ENCODE measurements at places on chromosomes 6 and 20.

DNA sequence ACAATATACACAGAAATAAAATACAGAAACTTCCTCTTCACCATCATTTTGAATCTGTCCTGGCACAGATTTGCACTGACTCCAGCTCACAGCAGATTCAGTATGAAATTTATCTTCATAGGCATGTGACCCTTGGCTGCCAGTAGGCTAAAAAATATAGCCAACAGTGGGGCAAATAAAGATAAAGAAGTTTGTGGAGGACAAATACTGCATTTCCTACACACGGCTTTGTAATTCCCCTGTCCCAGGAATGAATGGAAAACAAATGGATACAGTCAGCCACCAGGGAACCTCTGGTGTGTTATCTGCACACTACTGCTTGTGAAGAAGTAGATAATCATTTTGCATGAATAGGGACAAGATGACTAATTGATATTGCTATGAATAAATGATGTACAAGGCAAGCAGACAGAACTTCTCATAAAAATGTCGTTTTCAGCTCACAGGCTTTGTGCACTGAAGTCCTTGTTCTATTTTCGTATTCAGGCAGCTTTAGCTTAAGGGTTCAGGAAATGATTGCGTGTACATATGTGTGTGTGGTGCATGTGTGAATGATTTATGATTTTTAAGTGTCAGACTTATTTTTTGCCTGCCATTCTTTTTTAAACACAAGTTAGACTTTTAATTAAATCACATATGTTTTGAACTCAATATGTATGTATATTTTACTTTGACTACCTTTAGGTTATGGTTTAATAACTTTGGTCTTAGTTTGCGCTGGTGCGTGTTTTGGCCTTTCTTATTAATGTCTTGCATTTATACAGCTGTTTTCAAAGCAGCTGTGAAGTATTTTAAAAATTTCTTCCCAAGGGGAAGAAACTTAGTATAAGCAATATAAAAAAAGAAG, 543.8 kb upstream of the JAG1 start:
- no peak for DNase-seq

DNA sequence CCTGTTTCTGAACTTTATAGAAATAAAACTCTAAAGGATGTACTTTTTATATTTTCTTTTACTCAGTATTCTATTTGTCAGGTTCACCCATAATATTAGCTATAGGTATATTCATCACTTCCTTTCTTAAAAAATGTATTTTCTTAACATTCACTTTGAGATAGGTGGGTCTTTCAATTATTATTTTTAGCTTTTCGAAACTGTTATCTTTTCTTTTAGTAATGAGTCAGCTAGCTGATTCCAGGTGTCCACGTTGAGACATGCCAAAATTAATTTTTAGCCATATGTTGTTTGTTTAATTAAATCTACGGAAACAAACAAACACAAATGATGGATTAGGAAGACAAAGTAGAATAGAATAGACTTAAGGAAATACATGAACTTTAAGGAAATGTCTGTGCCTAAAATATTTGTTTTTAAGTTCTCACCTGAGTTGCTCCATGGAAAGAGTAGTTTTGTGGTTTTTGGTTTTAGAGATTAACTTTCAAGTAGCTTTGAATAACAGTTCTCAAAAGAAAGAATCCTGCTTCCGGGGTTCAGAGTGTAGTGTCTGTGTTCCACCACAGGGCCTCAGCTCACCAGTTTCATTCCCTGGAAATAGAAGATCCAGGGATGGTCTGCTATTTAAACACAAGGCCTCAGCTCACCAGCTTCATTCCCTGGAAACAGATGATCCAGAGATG, 435.0 kb downstream of the HAO1 start:
- DNase-seq: no peak

DNA sequence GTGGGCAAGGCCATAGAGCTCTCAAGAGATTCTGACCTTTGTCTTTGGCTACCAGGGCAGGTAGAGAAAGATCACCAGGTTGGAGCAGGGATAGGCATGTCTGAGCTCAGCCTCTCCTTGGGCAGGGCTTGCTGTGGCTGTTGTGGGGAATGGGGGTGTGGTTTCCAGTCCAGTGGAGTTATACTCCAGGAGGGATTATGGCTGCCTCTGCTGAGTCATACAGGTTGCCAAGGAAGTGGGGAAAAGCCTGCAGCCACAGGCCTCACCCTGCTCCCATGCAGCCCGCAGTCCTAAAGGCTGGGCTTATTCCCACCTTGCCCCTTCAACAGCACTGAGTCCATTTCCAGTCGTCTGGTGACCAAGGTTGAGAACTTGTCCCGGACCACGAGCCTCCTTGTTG, 21.9 kb downstream of the MEP1A start:
- DNase-seq: no peak

DNA sequence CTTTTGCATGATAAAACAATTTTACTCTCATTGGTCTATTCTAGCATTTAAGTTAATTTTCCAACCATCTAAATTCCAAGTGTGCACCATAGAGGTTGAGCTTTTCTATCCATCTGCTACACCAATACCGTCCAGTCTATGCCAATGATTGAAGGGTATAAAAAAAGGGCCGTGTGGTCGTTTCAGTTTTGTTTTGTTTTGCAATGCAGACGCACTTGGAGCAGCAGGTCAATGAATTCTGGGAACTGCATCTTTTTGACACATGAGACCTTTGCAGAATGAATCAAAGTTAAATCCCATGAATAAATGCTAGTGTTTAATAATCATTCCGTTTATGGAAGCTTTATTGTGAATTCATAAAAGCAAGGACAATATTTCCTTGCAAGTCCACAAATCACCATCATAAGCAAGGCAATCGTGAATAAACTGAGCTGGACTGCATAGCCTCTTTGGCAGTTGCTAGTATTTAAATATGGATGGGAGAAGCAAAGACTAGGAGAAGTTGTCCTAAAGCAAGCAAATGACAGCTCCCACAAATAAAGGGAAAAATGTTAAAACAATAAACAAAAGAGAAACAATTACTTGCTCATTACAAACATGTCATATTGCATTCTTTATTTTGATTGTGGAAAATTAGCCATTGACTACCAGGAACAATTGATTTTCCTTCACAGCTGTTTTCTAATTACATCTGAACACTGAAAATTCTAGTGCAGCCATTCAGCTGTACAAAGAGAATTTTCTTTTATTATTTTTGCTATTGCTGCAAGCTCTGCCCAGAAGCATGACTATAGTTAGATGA, 649.7 kb upstream of the GJE1 start:
- no peak for DNase-seq

DNA sequence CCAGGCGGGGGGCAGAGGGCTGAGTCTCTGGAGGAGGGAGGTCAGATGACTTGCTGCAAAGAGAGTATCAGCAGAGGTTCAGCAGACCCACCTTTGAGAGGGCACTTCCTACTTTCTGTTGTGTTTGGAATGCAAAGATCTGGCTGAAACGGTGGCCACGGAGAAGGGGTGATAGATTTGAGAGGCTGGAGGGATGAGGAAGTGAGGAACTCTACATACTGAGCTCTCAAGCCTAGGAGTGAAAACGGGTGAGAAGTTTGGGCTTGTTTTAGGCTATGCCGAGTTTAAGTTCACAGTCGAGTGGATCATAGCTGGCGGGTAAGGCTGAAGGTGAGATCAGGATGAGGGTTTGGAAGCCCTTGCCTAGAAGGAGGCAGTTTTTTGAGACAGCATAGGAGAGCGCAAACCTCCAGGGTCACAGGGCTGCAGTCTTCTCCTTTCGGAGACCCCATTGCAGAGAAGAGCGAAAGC, 477 bp upstream of the ITPA start:
- DNase-seq: no peak

DNA sequence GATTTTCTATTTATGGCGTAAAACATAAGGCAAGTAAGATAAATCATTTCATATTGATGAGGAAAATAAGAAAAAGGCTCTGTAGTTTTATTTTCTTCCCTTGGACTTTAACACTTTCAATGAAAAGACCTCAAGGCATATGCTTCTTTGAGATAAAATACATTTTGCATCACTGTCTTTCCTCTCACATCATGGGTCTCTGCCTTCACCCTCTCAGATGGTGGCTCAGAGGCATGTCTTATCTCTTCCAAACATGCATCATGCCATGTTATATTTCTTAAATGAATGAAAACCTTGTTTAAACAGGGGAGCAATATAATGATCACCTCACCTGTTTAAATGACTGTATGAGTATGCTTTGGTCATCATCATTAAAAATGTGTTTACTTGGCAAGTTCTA, 59.3 kb downstream of the PRL start:
- DNase-seq: no peak

GRCh38 chr6:49551866-49552129, 1.3 kb downstream of the C6orf141 start:
- no peak for DNase-seq

DNA sequence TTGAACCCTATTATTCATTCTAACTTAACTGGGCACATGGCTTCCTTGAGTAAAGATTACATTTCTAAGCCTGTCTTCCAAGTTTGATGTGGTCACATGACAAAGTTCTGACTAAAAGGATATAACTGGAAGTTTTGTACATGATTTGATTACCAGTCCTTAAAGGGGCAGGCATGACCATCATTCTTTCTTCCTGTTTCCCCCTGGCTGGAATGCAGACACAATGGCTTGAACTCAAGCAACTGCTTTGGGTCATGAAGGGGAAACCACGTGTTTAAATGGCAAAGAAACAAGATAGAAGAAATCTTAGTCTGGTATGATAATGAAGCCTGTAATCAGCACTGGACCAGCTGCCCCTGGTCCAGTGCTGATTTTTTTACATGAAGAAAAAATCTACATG, 15.6 kb upstream of the SHLD1 start:
- DNase-seq: no peak

GRCh38 chr20:61856626-61857413, 208.9 kb downstream of the TAF4 start:
- DNase-seq: no peak

- no peak for DNase-seq
Observed at GRCh38 chr6:7267466-7268091, 45.4 kb downstream of the SSR1 start.

GRCh38 chr6:159533016-159533415, 160.0 kb downstream of the SOD2 start:
- DNase-seq: no peak

- no peak for DNase-seq
Observed at GRCh38 chr6:132998418-132998817, 184.0 kb downstream of the RPS12 start.

DNA sequence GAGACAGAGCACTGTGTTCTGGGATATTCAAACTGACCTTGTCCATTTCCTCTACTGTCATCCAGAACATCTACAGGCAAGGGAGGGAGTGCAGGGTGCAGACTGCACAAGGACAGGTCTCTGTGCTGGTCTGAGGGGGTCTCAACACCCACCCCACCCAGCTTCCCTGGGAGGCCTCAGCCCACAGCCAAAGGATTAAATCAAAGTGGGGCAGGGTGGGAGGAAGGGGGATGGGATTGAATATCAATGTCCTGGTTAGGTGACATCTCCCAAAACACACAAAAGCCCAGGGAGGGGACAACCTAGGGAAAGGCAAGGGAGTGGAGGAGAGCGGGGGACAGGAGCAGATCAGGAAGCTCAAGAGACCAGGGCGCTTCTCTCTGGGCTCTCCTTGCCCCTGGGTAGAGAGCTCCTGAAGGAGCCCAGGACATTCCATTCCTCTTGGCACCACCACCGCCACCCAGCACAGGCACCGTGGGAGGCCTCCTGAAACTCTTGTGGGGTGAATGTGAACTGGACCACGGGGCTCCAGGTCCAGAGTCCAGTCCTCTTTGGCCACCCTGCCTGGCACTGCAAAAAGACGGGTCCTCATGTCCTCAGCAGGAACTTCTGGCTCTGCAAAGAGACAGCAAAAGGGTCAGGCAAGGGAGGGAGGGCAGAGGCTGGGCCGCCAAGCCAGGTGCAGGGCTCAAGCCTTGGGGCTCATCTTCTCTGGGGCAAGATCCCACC, 73.9 kb downstream of the JPH2 start:
- no peak for DNase-seq

DNA sequence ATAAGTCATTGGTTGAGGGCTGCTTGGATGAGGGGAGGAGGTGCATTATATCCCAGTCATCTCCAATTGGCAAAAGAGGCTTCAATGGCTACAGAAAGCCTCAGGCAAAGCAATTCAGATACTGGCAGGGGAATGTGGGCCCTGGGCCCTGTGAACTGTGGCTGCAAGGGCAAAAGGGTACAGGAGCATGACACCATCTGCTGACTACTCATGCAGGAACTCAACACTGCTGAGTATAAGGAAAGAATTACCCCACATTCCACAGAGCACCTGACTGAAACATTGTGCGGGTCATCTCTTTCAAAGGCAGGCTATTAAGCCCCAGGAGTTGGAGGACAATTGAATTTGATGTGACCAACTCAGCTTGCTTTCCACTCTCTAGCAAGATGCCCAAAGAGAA, 92.1 kb upstream of the SPTLC3 start:
- no peak for DNase-seq

DNA sequence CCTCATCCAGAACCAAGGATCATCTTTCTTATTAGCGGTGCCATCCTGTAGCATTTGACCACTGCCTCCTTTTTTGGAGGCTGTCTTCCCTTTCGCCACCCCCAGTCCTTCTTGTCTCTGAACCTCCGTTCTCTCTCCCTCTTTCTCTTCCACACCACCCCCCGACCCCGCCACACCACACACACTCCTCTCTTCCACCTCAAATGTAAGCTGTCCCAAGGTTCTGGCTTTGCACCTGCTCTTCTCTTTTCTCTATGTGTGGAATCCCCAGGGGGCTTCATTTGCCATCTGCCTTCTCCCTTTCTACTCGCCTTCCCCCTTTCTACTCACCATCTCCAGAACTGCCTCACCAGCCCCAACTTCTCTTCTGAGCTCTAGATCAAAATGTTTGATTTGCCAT, 111.3 kb upstream of the CDYL start:
- DNase-seq: no peak

DNA sequence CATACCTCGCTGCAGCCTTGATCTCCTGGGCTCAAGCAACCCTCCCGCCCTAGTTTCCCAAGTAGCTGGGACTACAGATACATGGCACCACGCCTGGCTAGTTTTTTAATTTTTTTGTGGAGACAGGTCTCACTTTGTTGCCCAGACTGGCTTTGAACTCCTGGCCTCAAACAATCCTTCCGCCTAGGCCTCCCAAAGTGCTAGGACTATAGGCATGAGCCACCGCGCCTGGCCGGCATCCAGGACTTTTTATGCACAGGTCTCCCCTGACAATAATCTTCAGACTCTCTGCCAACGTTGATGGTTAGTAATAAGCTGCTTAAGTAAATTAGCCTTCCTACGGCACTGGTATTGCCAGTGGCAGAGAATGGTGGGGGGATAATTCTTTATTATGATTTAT, 110.5 kb upstream of the MTHFD1L start:
- DNase-seq: no peak

- no peak for DNase-seq
Observed at GRCh38 chr6:167279766-167280446, 11.2 kb upstream of the UNC93A start.

DNA sequence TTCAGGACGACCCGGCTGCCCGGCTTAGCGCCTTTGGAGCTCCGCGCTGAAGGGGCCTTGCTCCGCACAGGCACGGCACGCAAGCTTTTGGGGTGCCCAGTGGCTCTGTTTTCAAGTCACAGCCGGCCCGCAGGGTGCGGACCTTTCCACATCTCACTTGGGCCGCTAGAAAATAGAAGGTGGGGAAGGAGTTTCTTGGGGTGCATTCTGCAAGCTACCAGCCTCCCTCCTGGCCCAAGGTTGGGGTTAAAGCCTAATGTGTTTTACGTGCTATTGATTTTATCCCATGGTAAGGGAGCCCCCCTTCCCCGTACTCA, 561 bp downstream of the KAT14 start:
- no peak for DNase-seq

- DNase-seq: no peak
Observed at GRCh38 chr6:11258260-11259237, 26.1 kb upstream of the NEDD9 start.

GRCh38 chr6:3911130-3911529, 62.0 kb downstream of the FAM50B start:
- no peak for DNase-seq
